Frontal cortex (tissue), 4 donors: ENCODE measurements at places on chromosomes 1 and 21.
A peak's percentile ranks its signal among the peaks of the same experiment; 100 is the strongest.

DNA sequence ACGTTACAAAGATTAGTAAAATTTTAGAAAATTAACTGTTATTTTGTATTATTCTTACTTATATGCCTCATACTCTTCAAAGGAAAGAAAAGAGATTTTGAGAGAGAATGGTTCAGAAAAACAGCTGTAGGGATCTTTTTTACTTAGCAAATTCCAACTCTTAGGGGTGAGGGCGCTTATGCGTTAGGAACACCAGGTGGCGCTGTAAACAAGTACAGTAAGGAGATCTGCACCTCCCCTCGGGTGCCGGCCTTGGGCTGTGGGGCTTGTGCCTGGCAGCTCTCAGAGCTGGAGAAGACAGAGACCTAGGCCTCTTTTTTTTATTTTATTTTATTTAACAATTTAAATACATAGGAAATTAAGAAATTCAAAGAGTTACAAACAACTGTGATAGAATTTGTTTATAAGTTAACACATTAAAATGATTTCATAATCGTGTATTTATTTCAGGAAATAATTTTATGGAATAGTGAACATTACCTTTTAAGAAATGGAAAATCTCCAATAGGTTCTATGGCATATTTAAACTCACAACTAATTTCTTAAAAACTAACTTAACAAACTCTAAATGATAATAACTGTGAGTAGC lies 32.6 kb downstream of the UTP25 start:
- DNase-seq: peak; percentile 79

GRCh38 chr1:97827887-97828286 lies 92.9 kb downstream of the DPYD start:
- DNase-seq: no peak

DNA sequence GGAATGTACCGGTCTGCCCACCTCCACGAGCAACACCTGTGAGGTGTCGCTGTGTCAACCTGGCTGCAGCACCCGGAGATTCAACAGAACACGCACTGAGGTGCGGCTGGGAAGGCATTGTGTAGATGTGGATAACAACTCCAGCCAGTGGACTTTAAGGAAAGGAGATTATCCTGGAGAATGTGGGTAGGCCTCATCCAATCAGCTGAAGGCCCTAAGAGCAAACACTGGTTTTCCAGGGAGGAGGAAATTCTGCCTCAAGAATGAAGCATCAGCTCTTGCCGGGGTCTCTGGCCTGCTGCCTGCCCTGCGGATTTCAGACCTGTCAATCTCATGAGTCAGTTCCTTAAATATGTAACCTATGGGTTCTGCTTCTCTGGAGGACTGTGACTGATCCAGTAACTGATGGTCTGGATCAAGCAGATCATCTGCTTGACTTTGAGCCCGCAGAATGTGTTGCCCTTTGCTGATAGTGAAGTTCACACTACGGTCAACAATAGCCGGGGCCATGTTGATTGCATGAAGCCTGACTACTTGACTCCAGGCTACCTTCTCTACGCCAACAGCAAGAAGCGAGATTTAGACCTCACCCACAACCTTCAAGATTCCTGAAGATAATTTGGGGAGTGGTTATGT lies 15.9 kb upstream of the PRDM15 start:
- no peak for DNase-seq

- DNase-seq: no peak
Measured at GRCh38 chr1:180911640-180912191, 981 bp upstream of the KIAA1614 start.

DNA sequence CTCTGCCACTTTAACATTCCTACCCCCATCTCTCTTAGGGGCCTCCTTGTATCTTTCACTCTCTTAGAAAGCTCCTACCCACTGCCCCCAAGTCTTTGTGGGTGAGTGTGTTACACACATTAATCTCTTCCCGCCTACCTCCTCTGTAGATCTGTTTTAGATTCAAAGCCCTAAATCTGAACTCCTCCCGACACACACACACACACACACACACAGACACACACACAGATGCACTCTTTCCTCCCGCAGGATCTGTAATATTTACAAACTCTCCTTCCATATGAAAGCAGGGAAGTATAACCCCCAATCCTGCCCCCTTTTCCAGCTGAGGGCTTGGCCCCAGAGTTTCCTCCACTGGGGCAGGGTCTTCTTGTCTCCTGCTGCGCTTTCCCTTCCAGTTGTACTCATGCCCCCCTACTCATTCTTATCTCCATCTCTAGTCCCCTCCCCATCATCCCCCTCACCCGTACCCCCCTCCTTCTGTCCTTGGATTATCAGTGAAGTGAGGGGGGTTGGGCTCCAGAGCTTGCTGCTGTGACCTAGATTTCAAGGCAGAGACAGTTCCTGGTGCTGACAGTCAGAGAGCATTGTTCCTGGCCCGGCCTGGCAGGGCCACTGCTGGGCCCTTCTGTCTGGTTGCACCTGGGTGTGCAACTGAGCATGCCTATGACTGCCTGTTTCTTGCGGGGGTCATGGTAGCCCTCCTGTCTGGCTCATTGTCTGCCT lies 4.3 kb downstream of the PEA15 start:
- no peak for DNase-seq

DNA sequence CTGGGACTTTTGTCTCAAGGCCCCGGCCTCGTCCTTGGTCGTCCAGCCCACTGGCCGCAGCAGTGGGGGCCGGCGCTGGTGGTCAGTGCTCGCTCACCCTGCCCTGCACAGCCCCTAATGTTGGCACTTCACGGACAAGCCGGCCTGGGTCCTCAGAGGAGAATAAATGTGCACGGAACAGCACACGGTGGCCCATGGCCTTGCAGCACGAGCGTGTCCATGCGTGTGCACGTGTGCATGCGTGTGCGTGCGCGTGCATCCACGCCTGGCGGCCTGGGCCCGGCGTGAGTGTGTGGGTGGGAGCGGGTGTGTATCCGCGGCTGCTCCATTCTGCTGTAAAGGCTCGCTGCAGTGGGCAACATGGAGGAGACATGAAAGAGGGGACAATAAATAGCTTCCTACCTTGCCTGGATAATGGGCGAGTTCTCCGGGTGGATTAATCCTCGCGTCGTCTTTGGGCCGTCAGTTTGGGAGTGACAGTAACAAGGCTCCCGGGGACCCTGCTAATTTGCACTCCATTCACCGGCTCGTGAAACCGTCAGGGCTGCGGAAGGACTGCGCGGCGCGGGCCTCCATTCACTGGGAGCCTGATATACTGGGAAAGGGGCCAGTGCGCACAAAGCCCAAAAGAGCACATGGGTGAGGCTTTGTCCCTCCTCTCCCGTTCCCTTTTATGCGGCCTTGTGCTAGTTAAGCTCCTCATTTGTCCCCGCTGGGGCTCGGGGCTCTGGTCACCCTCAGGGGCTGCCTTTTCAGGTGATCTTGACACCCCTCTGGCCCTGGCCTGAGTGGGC lies 142.8 kb downstream of the PRDM16 start:
- peak; percentile 40 for DNase-seq

DNA sequence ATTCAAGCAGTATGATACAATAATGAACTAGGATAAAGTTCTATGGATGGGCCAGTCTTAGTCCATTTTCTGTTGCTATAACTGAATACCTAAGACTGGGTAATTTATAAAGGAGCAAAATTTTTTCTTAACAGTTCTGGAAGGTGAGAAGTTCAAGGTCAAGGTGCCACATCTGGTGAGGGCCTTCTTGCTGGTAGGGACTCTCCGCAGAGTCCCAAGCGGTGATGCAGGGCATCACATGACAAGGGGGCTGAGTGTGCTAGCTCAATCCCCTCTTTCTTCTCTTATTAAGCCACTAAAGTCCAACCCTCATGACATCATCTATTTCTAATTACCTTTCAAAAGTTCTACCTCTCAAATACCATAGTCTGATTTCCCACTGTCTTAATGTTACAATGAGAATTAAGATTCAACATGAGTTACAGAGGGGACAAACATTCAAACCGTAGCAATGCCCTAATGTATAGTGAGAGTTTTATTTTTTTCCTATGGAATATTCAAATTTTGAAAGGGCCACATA lies 92.2 kb upstream of the QSOX1 start:
- no peak for DNase-seq

GRCh38 chr1:98921817-98922216 lies 82.8 kb downstream of the PLPPR5 start:
- DNase-seq: no peak
